ENCODE measurements at places on chromosomes 4 and X.
A peak's percentile ranks its signal among the peaks of the same experiment; 100 is the strongest.

GRCh38 chr4:1567519-1567807, 116.7 kb downstream of the FAM53A start:
- DNase-seq = no peak

- no peak for DNase-seq
Measured at GRCh38 chrX:41785685-41786084, 61.7 kb downstream of the GPR82 start.

DNA sequence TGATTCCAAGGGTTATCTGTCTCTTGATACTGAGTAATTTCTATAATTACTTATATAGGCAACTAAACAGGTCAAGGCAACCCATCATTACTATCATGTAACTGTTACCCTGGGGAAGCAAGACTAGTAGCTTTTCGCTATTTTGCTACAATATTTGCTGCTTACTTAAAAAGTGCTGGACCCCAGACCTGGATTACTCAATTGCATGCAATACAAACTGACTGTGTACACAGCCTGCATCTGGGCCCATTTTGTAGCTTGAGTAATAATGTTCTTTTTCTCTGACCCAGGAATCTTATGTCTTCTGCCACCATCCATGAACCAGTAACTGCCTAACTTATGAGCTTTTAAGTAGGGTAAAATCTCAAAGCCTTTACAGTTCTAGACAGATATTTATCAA, 53.4 kb downstream of the CNOT6L start:
- no peak for DNase-seq

DNA sequence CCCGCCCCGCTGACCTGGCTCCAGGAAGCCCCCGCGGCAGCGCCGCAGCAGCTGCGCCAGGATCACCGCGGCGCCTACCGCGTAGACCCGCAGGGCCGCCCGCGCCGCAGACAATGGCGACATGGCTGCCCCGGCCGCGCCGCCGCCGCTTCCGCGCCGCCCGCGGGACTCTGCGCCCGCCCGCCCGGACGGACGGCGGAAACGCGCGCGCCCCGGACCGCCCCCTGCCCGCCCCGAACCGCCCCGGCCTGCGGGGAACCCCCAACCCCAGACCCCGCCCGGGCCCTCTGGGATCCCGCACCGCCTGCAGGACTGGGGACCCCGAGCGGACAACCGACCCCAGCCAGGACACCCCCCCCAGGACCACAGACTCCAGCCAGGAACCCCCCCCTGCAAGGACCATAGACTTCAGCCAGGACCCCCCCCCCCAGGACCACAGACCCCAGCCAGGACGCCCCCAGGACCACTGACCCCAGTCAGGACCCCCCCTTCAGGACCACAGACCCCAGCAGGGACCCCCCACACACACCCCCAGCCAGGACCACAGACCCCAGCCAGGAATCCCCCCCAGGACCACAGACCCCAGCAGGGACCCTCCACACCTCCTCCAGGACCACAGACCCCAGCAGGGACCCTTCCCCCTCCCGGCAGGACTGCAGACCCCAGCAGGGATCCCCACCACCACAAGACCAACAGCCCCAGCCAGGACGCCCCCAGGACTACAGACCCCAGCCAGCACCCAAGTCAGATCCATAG, at the start of the genes DHRSX and ZBED1:
Gene DHRSX, minus strand, starts transcription at position 174 of the 756 bp plus-strand sequence. Its CDS starts 51 bp downstream, at position 123.
Gene ZBED1, minus strand, starts transcription at position 174 of the 756 bp plus-strand sequence. CDS start 10,257 bp downstream, outside the sequence.
- DNase-seq = no peak

- no peak for DNase-seq
Measured at GRCh38 chrX:42976746-42977366, 198.9 kb upstream of the PPP1R2C start.

DNA sequence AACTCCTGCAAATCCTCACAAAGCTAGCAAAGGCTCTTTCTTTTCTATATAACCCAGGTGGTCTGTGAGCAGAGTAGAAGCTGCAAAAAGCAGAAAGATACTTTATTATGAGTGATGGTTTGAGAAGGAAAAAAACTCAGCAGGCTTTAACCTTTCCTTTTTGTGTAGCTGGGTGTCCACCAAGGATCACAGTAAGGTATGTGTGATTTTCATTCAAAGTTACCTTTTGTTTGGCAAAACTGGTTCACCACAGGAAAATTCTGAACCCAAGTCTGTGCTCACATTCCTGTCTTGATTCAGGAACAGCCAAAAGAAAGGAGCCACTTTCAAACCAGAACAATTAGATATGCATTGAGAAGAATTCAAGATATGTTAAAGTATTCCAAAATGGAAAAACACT, 35.7 kb downstream of the FRAS1 start:
- DNase-seq = no peak

GRCh38 chr4:155724731-155725130, 34.1 kb upstream of the GUCY1B1 start:
- no peak for DNase-seq

DNA sequence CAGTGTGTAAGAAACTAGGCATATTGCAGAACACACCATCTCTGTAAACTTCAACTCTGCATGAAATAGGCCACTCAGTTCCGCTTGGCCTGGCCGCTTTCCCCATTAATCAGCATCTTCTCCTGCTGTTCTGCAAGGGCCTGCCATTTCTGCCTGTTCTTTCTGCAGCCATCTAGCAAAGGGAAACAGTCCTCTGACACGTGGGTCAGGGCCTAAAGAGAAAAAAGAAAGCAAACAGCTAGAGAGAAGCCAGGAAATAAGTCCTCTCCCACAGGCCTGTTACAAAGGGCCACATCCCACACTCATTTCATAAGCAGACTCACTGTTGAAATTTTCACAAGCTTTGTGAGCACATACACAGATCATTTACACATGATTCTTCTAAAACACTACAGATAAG, 130.1 kb downstream of the PDE5A start:
- no peak for DNase-seq

GRCh38 chrX:110180176-110180927, 137.5 kb downstream of the AMMECR1 start:
- DNase-seq = no peak

DNA sequence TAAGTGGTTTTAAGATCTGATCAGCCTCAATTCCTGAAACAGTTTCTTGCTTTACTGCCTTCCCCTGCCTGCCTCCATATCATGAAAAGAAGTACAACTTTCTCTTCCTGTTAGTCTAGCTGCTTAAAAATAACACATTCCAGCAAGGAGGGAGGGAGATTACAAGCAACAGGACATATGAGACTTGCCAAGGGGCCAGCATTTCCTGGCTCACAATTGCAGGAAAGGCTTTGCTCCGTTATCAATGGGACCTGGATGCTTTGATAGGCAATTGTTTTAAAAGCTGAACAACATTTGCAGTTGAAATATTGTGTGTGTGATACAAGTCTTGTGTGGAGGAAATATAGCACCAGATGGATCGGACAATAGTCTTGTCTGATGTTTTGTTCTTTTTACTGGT, 425.0 kb downstream of the FAT4 start:
- DNase-seq = no peak

DNA sequence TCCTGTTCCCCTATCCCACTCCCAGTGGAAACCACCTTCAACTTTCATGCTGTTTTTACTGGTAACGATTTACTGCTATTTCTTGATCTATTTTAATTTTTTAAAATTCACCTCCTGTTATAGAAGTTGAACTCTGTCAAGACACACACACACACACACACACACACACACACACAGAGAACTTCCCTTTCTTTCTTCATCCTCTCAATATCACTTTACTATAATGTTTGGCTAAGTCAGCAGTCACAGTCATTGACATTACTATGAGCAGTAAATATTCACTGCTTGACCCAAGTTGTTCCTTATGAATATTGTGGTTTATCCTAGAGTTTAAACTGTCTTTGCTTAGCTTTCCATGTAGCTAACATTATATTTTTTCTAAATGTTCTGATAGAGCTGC, 24.0 kb upstream of the SGMS2 start:
- no peak for DNase-seq

- DNase-seq = no peak
Measured at GRCh38 chrX:41779030-41779564, 55.1 kb downstream of the GPR82 start.

DNA sequence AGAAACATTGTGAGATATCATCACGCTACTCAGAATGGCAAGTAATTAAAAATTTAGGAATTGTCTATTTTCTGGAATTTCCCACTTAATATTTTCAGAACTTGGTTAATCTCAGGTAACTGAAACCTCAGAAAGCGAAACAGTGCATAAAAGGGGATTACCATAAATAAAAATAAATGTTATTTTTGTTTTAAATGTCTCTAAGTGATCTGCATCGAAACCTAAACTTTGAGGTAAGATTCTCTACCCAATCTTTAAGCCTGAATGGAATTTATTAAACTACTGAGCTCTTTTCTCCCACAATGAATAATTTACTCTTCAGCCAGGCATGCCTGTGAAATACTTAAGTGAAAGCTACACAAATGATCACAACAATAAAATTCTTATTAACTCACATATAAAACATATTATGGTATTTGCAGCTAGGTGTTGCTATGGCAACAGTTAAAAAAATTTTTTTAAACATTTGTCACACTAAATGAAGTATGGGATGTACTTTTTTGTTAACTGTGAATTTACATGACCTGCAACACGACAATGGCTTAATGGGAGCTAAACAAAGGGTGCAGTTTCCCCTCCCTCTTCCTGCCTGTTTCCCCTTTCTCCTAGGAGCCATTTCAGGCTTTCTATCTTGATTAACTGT, 220.2 kb upstream of the PRPS2 start:
- no peak for DNase-seq

DNA sequence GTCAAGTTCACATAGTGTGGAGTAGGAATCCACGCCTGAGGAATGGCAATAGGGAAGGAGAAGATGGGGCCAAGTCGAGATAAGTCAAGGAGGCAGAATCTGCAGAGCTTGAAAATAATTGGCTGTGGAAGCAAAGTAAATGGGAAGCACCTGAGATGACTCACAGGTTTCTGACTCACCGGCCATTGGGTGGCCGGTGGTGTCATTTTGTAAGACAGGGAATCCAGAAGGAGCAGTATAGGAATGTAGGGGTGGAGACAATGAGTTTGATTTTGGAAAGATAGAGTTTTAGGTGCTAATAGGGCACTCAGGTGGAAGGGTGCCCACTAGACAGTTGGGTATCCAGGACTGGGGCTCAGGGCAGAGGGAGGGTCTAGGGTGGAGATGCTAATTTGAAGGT, 201.0 kb upstream of the MAMLD1 start:
- no peak for DNase-seq

- no peak for DNase-seq
Measured at GRCh38 chrX:24027985-24028384, 999 bp upstream of the KLHL15 start.

GRCh38 chr4:110042545-110043517, 130.1 kb downstream of the EGF start:
- no peak for DNase-seq

DNA sequence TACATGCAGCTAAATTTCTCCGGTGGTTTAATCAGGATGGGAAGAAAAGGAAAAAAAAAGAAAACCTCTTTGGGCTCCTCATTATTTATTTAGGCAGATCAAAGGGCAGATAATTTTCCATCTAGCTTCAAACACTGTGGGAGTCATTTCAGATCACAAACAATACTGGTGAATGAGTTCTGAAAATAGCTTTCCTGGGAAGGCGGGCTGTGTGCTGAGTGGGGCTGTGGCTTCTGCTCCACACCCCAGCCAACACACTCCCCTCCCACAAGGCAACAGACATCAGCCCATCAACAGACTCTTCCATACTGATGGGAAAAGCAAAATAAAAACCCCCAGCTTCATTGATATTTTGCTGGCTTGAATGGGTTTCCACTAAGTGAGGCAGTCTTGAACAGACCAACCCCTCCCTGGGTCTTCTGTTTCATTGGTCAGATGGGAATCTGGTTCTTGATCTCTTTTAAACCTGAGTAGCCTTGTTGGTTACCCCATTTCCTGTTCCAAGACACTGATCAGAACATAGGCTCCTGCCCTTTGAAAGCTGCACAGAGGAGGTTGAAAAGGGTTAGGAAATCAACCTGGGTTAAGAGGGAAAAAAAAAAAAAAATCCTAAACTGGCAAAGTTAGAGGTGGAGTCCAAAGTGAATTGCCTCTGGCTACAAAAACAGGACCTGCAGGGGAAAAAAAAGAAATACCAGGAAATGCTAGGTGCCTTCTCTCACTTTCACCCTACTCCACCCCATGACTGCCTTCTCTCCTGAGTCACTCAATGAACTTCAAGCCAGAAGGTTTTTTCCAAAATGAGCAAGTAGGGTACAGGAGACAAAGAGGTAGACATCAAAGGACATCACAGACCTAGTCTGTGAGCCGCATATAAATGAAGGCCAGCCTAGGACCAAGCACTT, 20.0 kb downstream of the AMOT start:
- DNase-seq = no peak

DNA sequence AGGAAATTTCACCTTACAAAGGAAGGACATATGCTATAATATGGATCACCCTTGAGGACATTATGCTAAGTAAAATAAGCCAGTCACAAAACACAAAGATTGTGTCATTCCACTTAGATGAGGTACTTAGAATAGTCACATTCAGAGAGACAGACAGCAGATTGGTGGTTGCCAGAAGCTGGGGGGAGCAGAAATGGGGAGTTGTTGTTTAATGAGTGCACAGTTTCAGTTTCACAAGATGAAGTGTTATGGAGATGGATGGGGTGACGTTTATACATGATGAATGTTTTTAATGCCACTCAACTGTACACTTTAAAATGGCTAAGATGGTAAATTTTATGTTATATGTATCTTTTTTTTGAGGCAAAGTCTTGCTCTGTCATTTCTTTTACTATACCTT, 14.8 kb upstream of the SPON2 start:
- DNase-seq = no peak

GRCh38 chr4:122963216-122963615, 40.8 kb upstream of the NUDT6 start:
- no peak for DNase-seq

DNA sequence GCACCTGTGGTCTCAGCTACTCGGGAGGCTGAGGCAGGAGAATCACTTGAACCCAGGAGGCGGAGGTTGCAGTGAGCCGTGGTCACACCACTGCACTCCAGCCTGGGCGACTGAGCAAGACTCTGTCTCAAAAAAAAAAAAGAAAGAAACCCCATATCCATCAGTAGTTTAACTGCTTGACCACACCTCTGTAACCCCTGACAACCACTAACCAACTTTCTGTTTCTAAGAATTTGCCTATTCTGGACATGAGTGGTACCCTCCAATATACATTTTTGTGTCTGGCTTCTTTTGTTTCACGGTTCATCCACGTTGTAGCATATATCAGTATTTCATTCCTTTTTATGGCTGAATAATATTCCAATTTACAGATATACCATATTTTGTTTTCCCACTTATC, 9.1 kb downstream of the PPAT start:
- DNase-seq = no peak

- DNase-seq = no peak
Measured at GRCh38 chrX:2928583-2929434, at the start of gene ARSD. Gene ARSD (minus strand): TSS chrX:2929339. CDS start chrX:2929275, 64 bp downstream.

DNA sequence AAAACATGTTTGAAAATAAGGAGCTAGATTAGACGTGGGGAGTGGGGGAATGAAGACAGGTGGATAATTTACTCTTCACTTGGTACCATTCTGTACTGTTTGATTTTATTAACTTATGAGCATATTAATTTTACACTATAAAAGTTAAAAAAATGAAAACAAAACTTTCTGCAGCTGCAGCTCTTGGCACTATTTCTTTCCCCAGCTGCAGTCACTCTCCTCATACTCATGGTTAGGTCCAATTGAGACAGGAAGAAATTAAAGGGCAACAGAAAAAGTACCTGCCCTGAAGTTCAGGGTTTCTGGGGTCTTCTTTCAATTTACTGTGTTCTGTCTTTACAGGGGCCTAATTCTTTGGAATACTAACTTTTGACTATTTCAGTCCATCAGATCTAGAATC, 15.4 kb downstream of the MAD2L1 start:
- DNase-seq = no peak

GRCh38 chrX:81301877-81302276, 100.0 kb downstream of the SH3BGRL start:
- DNase-seq = no peak

- DNase-seq = peak; percentile 4
Measured at GRCh38 chr4:156169011-156169410, 215.3 kb upstream of the CTSO start.

GRCh38 chr4:99841129-99841528, 24.5 kb downstream of the DAPP1 start:
- DNase-seq = no peak

Measured in NCI-H2081 treated with DMSO at 0.1 percent for 48 hours (cell line).